ENCODE measurements at places on chromosomes 6 and 20.

- no peak for DNase-seq
Observed at GRCh38 chr20:568097-568652, 24.6 kb upstream of the CSNK2A1 start.

GRCh38 chr20:11982289-11982954 is 64.7 kb downstream of the BTBD3 start:
- no peak for DNase-seq

GRCh38 chr6:90739339-90739738 is 152.5 kb upstream of the MAP3K7 start:
- no peak for DNase-seq

GRCh38 chr20:1721687-1722512 is 64.3 kb upstream of the SIRPG start:
- DNase-seq = no peak

- no peak for DNase-seq
Observed at GRCh38 chr6:51019806-51020205, 201.1 kb downstream of the TFAP2B start.

DNA sequence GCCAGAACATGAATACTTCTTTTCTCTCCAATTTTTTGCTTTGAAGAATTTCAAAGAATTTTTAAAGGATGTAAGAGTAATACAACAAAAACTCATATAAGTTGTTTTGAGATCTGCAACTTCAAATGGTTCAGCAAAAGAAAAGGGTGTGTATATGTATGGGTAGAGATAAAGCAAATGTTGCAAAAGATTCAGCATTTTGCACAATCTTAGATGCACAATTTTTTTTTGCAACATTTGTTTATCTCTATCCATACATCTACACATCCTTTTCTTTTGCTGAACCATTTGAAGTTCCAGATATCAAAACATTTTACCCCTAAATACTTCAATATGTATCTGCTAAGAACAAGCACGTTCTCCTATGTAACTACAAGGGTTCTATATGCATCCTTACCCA is 47.4 kb upstream of the FAM83C start:
- no peak for DNase-seq

DNA sequence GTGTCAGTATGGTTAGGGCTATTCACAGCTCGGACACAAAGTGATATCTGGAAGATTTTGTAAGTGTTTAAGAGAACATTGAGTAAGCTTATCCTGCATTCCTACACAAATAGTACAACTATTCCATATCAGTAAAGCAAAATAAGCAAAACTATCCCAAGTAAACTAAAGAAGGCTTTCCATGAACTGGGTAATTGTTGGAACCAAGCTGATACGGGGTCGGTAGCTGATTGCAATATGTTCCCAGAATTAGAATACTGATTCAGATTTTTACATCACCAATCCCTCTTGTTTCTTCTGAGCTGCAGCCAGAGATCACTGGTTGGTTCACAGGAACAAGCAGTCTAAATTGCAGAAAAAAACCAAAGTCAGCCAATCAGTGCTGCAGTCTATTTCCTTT is 54.1 kb downstream of the CDS2 start:
- DNase-seq = no peak

- no peak for DNase-seq
Observed at GRCh38 chr6:36717871-36718540, 20.4 kb downstream of the RAB44 start.

DNA sequence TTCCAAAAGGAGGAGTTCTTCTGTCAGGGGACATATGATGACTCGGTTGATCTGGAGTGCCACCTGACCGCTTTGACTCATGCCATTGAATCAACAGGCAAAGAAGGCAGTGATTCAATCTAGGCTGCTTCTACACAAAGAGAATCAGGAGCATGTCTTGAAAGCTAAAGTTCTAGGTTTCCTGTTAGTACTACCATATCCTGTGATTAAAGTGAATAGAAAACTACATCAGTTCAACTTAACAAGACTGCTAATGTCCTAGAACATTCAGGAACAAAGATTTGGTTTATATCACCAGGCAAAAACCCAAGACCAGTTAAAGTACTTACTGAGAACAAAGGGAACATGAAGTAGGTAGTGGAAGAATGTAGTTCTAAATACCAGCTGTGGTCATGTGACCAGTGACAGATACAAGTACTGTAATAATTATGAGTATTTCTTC is 216.8 kb upstream of the SGK1 start:
- DNase-seq = no peak

GRCh38 chr6:140058863-140059262 is 684.4 kb upstream of the CITED2 start:
- no peak for DNase-seq

GRCh38 chr20:45392733-45393132 is 14.6 kb upstream of the TP53TG5 start:
- no peak for DNase-seq

DNA sequence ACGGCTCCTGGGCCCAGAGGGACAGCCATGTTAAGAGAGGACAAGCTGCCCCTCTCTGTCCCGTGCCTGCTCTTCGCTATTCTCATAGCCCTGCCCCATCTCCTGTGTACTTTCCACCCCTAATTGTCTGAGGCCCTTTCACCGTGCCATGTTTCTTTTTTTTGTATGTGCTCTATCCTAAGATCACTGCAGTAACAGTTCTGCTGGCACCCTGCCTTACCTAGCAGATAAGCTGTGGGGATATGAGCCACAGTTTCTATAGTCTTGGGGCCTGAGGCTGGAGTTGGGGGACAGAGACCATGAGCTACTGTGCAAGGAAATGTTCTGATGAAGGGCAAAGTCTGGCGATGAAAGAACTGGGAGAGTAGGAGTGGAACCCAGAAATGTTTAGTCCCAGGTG is 269.5 kb upstream of the CITED2 start:
- DNase-seq = no peak

DNA sequence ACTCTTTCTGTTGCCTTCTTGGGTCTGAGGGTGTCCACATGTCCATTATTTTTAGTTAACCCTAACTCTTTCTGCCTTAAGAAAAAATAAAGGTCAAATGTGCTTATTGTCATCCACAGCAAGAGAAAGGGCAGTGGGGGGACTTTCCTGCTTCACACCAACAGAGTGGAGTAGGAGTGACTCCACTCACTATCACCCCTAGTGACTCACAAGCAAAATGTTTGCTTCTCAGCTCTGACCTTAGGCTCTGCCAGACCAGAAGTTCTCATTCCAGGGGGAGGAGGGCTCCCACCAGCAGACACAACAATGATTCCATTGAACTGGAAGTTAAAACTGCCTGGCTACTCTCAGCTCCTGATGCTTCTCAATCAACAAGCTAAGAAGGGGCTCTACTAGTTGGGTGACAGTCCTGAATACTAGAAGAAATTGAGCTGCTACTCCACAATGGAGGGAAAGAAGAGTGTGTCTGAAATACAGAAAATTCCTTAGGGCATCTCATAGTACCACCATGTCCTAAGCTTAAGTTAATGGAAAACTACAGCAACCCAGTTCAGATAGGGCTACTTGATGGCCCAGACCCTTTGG is 83.9 kb upstream of the AFDN start:
- DNase-seq = no peak

DNA sequence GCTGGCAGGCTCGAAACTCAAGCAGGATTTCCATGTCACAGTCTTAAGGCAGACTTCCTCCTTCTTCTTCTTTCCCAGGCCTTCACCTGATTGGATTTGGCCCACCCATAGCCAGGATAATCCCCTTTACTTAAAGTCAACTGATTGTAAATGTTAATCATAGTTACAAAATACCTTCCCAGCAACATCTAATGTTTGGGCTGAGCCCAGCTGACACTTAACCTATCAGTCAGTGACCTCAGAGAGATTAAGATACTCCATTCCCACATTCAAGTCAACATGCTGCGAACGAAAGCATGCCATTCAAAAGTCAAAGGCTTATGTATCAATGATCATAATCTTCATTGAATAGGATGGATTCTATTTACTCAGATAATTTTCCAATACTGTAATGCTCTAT is 16.0 kb downstream of the MAP7 start:
- no peak for DNase-seq

- DNase-seq = no peak
Observed at GRCh38 chr6:41929924-41930323, 8.6 kb downstream of the BYSL start.

DNA sequence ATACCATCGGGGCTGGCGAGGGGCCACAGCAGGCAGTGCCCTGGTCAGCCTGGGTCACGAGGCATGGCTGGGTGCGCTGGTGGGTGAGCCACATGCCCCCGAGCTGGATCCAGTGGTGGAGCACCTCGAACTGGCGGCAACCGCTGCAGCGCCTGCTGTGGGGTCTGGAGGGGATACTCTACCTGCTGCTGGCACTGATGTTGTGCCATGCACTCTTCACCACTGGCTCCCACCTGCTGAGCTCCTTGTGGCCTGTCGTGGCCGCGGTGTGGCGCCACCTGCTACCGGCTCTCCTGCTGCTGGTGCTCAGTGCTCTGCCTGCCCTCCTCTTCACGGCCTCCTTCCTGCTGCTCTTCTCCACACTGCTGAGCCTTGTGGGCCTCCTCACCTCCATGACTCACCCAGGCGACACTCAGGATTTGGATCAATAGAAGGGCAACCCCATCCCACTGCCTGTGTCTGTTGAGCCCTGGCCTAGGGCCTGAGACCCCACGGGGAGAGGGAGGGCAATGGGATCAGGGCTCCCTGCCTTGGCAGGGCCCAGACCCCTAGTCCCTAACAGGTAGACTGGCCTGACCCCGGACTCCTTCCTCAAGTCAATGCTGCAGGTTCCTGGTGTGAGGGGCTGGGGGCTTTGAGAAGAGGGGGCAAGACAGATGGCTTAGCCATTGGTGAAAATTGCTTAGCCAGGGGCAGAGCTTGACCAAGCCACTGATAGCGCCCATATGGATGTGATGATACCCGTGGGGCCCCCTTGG is 598 bp downstream of the TMEM239 start:
- DNase-seq = no peak

GRCh38 chr6:147227770-147228320 is 23.6 kb downstream of the STXBP5 start:
- DNase-seq = no peak

DNA sequence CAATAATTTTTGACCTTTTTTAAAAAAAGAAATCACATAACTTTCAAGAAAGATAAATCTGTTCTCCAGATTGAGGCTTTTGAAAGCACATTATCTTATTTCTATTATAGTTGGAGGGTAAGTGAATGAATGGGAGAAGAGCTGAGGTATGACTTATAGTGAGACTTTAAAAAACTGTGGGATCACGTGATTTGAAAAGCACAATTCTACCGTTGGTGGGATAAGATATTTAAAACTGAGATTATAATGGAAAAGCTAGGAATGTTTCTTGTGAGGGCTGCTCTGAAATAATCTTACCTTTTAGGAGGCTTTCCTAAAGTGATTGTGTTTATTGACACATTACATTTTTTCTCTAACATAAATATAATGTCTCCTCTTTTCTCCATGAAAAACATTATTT is 9.5 kb upstream of the OPN5 start:
- no peak for DNase-seq

DNA sequence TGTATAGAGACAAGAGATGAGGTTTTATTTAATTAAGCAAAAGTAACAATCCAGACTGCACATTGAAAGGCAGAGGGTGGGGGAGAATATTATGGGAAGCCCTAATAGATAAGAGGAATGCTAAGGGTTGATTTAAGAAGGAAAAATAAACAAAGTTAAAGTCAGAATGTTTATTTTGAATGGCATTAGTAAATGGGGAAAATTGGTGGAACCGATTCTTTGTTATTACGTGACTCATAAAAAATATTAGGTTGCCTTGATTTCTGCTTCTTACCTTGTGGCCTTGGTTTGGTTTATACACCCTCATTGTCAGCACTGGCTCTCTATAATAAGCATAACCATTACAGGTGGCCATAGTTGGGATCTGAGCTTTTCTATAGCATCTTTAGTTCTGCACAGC is 674.8 kb upstream of the CITED2 start:
- DNase-seq = no peak

DNA sequence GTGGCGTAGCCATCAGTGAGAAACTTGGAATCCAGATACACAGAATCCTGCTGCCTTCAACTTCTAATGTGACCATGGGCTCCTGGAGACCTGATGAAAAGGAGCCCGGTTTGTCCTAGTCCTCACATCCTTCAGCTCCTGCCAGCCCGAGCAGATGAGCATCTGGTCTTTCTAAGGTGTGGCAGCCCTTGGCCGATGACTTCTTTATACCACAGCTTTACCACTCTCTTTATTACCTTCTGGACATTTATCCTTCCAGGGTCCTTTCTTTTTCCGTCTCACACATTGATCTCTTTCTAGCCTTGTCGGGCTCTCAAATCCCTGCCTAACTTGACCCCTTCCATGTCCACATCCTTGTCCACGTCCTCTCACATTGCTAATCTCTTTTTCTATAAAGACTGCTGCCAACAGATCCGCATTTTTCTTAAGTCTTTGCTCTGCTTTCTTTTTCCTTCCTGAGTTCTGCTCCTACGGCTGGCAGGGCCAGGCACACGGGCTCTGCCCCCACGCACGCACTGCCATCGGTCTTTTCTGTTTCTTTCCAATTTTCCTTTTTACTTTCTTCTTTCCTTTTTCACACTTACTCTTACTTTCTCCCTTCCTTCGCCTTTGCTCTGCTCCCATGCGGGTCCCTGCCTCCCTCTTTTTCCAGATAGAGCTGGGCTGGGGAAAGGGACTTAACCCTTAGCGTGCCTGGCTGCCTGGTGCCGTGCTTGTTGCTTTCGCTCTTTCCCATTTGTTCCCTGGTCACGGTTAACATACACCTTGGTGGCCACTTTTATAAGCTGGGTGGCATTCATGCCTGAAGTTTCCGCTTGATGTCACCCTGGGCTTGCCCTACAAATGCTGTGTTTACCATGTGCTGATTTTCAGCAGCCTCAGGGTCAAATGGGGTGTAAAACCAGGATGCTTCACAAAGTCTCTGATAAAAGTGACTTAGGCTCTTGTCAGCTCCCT is 9.4 kb upstream of the GMPR start:
- DNase-seq = no peak

GRCh38 chr6:33320315-33321181 is 3.0 kb upstream of the ZBTB22 start:
- DNase-seq = no peak

- DNase-seq = no peak
Observed at GRCh38 chr6:80523010-80523409, 416.5 kb downstream of the BCKDHB start.

GRCh38 chr6:69917834-69918233 is 51.5 kb downstream of the COL19A1 start:
- DNase-seq = no peak

DNA sequence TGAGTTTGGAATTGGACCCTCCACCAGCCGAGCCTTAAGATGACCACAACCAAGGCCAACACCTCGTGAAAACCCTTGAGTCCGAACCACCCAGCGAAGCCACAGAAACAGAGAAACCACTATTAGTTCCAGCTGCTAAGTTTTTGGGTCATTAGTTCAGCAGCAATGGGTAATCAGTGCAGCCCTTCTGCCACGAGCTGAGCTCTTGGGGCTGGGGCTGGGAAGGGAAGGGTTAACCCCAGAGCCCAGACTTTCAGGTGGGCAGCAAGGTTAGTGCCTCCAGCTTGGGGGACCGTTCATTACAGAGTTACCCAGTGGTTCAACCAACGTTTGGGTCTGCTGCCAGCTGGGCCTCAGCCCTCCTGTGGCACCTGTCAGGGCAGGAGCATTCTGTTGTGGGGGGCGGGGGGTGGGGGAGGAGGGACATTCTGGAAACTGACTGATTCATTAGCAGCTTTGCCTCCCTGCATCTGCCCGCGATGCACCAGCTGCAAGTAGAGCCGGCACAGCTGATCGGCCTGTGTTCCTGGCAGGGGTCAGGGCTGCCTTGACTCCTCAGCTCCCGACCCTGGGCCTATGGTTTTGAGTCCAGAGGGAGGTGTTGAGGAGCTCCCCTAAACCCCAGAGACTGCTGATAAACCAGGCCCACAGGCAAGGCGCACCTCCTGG is 52.7 kb downstream of the TGM2 start:
- DNase-seq = no peak

- no peak for DNase-seq
Observed at GRCh38 chr6:149933036-149933435, 8.8 kb upstream of the ULBP2 start.
